ENCODE measurements at places on chromosomes 6 and 20.

DNA sequence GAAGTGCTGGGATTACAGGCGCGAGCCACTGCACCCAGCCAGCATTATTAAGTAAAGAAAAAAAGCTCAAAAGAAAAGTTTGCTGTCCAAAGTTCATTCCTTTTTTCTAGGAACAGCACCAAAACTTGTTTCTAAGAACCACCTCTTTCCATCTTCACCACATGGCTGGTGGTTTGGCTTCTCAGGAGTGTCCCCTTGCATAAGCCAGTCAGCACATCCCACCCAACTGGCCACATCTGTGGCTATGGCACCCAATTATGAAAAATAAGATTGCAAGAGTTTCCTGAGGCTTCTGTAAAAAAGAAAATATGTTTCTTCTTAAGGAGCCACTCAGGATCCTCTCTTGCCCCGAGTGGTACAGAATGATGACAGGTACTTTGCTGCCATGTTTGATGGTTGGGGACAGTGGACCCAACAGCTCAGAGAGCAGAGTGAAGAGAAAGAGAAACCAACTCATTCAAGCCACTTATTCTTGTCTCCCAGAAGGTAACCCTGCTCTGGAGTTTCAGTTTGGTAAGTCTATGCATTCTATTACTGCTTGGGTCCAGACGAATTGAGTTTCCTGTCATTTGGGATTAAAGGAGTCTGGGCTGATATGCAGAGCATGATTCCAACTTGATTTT is 65.3 kb downstream of the PSMB1 start:
- DNase-seq, result no peak

DNA sequence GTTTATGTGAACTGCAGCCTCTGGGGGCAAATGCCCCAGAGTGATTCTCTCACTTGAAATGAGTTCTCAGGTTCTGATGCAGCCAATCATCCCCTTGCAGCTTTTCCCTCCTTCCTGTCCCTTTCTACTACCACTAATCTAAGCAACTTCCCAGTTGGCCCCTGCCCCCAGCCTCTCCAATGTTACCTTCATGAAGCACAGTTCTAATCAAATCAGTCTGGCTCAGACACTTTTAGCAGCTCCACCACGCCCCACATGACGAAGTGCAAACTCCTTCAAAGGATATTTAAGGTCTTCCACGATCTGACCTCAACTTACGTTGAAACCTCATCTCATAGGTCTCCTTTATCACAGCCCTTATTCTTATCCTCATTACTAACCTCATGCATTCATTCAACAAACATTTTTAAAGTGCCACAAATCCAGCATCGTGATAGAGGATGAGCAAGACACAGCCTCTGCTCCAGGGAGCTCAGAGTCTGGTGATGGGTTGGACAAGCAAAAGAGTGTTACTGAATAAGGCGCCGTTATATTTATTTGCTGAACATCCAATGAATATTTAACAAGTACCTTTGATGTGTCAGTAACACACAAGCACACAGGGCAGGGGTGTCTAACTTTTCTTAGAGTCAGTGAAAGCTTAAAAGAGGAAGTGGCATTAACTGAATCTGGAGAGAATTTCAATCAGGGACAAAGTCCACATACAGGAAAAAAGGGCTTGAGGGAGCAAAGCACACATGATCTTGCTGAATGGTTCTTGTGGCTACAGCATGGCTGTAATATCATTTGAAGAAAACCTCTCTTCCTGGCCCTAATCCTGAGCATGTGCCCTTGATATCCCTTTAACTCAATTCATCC is 20.4 kb upstream of the DTNBP1 start:
- no peak for DNase-seq

- no peak for DNase-seq
Measured at GRCh38 chr20:3782597-3782996, 1.3 kb upstream of the SPEF1 start.

DNA sequence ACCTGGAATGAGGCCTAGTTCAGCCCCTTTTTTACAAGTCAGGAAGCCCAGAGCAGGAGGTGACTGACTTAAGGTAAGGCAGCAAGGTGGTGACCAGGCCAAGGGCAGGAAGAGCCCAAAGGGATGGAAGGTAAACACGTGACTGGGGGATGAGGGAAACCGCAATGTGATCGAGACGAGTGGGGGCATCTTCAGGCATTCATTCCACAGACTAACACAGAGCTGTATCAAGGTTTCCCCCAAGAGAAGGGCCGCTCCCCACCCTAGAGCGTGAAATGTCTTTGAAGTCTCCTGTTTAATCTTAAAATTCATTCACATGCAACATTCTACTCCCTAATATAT is 76.3 kb upstream of the PIM1 start:
- no peak for DNase-seq

- DNase-seq, result no peak
Measured at GRCh38 chr6:14506656-14507246, 389.2 kb downstream of the CD83 start.

DNA sequence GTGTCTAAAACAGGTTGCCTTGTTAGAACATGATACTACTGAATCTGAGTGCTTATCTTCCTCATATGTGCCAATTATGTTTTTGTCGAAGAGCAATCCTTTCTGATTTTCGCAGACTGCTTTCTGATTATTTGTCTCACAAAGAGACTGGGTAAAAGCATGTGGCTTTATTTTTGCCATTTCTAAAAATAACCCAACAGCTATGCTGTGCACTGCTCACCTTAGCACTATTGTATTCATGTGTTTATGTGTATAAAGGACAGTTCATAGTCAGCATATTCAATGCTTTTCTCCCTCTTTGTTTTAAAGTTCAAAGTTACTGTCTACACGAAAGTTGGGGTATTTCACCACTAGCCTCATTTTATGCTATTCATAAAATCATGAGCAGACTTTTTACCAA is 127.0 kb downstream of the SGK1 start:
- DNase-seq, result no peak

Data from stimulated activated CD4-positive, alpha-beta T cell treated with anti-CD3 and anti-CD28 coated beads, Interleukin-2, amount 100 ng/mL, for 24 hours (primary cell).